ENCODE measurements at places on chromosomes 2 and 18. TPM values are rescaled to one million over a fixed set of nuclear protein-coding genes. Genes with fewer than 3 reads are reported as not detected.
A peak's percentile ranks its signal among the peaks of the same experiment; 100 is the strongest.

The CUL3 gene
- polyA plus RNA-seq, result 78.8 TPM

The MAB21L4 gene
- polyA plus RNA-seq, result not detected

The STPG4 gene
- not detected for polyA plus RNA-seq

- peak; percentile 37 for DNase-seq
Measured at GRCh38 chr2:141393214-141393545, 737.6 kb downstream of the LRP1B start.

GRCh38 chr18:26515643-26516487 lies 32.5 kb downstream of the KCTD1 start:
- no peak for DNase-seq

DNA sequence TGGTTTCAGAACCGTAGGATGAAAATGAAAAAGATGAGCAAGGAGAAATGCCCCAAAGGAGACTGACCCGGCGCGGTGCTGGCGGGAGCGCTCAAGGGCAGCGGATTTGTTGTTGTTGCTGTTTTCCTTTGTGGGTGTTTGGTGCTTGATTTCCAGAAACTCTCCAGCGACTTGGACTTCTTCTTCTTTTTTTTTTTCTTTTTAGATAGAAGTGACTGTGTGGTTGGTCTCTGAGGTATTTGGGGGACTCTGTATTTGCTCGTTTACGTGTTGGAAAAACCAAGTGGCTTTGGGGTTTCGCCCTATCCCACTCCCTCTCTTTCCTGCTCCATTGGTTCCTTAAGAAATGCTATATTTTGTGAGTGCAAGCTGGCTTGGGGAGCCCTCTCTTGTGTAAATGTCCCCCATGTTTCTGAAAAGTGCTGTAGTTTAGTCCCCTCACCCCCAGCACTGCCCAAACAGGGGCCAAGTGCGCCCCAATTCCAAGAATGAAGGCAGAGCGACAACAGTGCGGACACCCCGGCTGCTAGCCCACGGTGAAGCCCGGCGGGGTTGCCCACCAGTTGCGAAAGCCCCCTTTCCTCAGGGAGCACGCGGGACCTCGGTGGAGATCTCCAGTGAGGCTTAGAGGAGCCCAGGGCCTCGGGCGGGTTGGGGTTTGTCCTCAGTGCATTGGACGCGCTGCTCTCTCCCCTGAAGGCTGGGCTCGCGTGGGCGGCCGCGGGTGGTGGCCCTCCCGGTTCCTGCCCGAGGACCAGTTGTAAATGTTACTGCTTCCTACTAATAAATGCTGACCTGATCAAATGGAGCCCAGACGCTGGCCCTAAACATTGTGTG lies 1.8 kb downstream of the HOXD9 start:
- no peak for DNase-seq

DNA sequence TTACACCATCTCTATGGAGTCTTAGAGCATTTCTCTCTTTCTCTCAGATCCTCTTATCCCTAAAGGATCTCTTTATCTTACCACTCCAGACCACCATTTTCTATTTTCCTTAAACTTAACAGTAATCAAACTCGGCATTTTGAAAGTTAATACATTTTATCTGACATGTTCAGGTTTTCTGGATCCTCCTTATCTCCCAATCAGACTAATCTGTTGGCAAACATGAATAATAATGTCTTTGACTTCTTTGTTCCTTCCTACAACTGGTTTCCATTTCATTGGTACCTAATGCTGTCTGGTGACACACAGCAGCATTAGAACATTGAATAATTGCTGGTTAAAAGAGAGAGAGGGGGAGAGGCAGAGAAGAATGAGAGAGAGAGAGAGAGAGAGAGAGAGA lies 932.1 kb upstream of the FSHR start:
- no peak for DNase-seq

GRCh38 chr2:3110994-3111666 lies 266.5 kb downstream of the EIPR1 start:
- no peak for DNase-seq

DNA sequence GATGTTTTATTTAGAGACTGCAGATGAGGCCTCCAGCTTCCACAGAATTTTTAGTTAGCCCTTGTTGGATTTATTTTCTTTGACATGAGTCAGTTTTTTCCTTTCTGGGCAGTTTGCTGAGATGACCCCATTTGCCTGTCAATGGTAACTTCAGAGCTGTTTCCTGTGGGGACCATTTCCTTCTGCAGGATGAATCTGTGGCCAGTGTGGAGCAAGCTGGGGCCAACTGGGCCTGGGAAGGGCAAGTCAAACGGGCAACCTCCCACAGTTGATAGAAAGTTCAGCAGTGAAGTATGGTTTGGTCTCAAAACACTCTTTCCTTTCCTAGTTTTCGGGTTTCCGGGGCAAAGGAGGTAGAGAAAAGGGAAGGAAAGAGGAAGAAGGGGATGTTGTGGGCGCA lies 291.4 kb upstream of the NRP2 start:
- no peak for DNase-seq

DNA sequence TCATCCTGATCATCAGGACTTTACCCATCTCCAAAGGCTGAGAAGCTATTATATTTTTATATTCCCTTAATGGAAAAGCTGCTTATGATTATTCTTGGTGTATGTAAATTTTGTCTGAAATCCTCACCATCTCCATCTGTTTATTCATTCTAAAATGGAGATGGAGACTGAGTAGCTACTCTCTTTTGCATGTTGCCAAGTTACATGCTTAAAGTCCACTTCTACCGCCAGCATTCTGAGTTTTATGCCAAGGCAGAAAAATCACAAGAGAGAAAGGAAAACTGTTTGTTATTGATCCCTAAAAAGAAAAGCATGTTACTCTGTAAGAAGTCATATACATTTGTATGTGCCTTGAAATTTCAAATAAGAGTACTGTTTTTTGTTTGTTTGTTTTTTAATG lies 94.4 kb upstream of the NOSTRIN start:
- no peak for DNase-seq

DNA sequence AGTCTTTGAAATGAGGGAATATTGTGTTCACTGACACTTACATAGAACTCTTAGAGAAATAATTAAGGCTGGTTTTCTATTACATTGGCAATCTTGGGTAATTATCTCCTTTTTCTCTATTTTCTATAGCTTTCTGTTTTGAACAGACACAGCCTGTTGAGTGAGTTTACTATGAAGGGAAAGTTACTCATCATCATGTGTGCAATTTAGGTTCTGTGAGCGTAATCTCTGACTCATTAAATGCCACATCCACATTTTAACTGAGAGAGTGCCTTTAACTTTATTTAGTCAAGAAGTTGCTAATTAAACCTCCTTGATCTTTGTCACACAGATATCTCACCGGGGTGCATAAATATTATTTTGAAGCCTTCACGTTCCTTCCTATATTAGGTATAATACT lies 174.0 kb upstream of the SLC8A1 start:
- peak; percentile 71 for DNase-seq

GRCh38 chr18:48615566-48616401 lies 77.0 kb downstream of the CTIF start:
- no peak for DNase-seq

- DNase-seq, result no peak
Measured at GRCh38 chr2:108924580-108925251, 64.3 kb downstream of the EDAR start.

- no peak for DNase-seq
Measured at GRCh38 chr2:47062681-47063537, 92.2 kb downstream of the STPG4 start.

Data from cardiac muscle cell (in vitro differentiated cells and primary cell).